ENCODE measurements at places on chromosomes 7 and 10. TPM values are rescaled to one million over a fixed set of nuclear protein-coding genes. Genes with fewer than 3 reads are reported as not detected.
A peak's percentile ranks its signal among the peaks of the same experiment; 100 is the strongest.

DNA sequence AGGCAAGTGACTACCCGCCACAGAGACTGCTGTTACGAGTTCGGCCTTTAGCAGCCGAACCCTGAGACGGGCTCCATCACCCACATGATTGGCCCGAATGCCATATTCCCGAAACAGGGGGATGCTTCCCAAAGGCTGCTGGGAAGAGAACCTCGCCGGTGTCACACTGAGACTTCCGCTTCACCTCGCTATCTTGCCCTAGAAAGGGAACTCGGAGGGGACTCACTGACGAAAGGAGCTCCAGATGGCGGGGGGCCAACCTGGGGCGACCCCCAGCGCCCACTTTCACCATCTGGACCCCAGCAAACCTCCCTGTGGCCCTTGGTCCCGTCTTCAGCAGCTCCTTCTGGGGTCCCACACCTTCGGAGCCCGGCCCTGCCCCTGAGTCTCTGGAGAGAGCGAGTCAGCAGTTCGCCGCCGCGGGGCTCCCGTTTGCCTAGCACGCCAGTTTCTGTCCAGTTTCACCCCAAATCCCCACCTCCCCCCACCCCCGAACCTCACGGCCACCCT, 529 bp downstream of the HPS1 start:
- DNase-seq: peak; percentile 62

DNA sequence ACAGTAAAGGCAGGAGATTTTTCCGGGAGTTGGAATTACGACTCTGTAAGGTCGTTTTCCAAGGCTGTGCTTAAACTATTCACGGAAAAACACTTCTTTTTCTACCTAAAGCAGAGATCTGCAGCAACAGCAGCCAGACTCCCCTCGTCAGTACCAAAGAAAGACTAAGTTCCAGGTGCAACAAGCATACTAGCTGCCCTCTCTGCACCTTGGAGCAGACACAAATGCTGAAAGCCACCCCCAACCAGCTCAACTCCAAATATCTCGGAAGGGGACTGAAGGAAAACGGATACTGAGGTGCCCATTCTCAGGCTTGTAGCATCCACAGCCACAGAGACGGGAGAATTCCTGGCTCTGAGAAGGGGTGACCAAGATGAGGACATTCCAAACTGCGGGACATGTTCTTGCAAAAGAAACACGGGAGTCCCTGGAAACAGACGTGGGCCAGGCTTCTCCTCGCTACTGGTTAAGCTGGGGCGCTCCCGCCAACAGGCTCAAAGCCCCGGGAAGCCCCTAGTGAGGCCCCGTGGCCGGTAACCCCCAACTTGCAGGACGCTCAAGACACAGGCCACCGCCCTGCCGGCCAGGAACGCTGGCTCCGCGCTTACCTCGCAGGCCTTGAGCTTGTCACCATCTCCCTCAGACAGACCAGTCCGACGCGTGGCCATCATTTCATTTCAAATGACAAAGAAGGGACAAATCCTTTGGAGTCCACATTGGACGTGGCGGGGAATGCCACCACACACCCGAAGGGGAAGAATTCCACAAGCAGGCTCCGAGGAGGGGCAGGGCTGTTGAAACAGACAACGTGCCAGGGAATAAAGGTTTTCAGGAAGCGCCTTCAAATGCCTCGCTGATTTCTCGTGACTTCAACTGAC, 2.2 kb downstream of the ARHGAP21 start:
- peak; percentile 54 for DNase-seq

- DNase-seq: no peak
These were observed 204.4 kb downstream of the DIP2C start for GRCh38 chr10:484925-485661.

- no peak for DNase-seq
These were observed 2.7 kb upstream of the CUL2 start for GRCh38 chr10:35092851-35093250.

- DNase-seq: no peak
These were observed 33.6 kb downstream of the WASL start for GRCh38 chr7:123715198-123715597.

DNA sequence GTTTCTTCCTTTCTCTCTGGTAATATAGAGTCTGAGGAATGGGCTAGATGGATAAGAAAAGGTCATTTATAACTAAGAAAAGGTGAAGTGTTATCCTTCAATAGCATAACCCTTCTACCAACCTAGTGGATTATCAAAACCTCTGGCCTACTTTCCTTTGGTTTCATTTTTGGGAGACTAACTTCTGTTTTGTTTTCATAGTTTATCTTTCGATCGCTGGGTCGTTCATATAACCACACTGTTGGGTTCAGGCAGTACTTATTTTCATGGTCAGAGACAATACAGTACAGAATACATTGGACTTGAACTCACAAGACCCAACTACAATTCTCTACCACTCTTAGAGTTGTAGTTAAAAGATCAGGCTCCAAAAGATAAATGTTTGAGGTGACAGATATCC, 86.5 kb downstream of the UBE2H start:
- DNase-seq: no peak

DNA sequence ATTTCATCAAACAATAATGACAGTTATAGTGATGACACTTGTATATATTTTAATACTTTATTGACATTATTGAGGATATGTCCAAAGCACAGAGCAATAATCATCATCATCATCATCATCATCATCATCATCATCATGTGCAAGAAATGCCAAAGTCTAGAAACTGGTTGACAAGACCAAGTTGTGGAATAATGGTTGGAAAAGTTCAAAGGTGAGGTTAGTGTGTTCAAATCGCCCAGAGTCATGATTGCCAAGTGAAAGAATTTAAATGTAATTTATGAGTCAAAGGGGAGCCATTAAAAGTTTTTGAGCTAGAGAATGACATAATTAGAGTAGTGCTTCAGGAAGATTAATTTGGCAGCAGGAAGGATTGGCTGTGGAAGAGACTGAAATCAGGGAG, 852.4 kb downstream of the SORCS1 start:
- DNase-seq: no peak

DNA sequence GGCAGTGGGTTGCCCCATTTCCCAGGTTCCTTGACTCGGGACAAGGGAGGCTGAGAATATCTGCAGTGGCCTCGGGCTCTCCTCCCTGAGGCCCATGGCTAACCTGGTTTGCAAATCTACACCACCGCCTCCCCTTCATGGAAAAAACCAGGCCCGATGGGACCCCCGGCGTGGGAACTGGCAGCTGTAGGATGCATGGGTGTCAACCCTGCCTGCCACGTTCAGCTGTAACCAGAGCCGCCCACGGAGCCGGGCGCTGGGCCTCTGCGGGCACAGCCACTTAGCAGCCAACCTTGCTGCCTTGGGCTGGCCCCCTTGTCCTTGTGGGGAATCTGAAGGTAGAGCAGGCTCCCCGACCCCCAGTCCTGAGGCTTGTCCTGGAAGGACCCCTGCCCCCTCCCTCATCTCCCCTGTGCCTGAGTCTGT, 1.6 kb downstream of the PWWP2B start:
- no peak for DNase-seq

GRCh38 chr10:107718864-107719263, 554.4 kb upstream of the SORCS1 start:
- DNase-seq: no peak

DNA sequence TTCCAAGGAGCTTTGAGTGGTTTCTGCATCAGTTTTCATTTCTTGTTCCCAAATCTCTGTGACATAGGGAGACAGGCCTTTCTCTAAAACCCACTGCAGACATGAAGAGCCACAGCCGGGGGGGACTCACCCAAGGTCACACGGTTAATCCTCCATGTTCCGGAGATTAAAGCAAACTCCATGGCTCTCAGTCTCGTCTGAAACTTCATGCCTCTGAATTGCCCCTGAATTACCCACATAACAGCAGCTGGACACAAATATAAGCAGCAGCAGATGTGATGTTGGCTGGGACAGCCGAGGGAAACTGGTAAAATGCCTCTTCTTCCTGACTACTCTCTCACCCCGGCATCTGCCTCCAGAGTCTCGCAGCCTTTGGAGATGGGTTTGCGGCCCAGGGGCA, 402.2 kb downstream of the DNAJB6 start:
- DNase-seq: no peak

Gene SAP25
- total RNA-seq: 1.5 TPM

Gene COL13A1
- total RNA-seq: 1.3 TPM

Gene LRGUK
- 1.4 TPM for total RNA-seq

Gene H2AZ2
- 439 TPM for total RNA-seq

Gene ENKUR
- 0.15 TPM for total RNA-seq

Gene SPDYE5
- not detected for total RNA-seq

Gene HACD1
- total RNA-seq: 1.9 TPM

Gene FAS
- 11.1 TPM for total RNA-seq

Data from neural progenitor cell (in vitro differentiated cells).